ENCODE measurements at places on chromosomes 1 and 21.

DNA sequence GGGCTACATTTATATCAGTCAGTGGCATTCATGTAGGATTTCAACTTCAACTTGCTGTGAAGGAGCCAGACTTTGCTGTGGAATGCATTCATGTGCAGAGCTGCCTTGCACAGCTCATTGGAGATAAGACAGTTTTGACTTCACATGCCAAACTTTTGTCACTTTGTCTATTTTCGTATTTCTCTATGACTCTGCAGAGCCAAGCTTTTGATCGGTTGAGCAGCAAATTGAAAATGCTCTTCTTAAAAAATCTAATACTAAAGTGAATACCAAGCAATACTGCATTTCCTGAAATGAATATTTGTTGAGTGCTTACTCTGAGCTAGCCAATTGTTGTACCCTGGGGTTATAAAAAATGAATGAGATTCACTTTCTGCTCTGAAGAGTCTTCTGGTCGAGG is 388.7 kb downstream of the ST6GALNAC3 start:
- DNase-seq = no peak

DNA sequence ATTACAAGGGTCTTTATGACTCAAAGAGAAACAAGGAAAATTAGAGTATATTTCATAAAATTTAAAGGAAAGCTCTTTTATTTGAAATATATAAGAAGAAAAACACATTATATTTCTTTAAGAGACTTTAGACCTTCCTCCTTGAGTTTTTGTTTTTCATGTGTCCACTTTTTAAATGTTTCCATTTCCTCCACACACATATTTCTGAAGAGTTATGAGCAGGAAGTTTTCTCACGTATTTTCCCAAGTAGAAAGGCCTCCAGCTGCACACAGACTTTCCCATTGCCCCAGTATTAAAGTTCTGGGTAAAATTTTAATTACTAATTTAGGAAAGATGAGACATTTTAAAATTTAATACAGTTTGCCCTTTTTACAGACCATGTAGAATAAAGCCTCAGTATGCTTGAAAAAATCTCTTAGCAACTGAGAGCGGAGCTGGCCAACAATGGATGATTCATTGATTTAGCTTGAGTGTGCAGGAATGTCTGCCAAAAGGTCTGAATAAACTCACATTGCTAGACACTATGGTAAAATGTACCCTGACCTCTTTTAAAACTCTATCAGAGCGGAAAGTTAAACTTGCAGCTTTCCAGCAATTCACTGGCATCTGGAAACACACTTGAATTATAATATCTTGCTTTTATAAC is 57.9 kb downstream of the DDAH1 start:
- peak; percentile 91 for DNase-seq

GRCh38 chr1:228776449-228776848 is 41.2 kb downstream of the RHOU start:
- no peak for DNase-seq

GRCh38 chr1:12615159-12615864 is 2.7 kb downstream of the DHRS3 start:
- no peak for DNase-seq
